BJ (cell line): ENCODE measurements at places on chromosomes 2 and 18.

DNA sequence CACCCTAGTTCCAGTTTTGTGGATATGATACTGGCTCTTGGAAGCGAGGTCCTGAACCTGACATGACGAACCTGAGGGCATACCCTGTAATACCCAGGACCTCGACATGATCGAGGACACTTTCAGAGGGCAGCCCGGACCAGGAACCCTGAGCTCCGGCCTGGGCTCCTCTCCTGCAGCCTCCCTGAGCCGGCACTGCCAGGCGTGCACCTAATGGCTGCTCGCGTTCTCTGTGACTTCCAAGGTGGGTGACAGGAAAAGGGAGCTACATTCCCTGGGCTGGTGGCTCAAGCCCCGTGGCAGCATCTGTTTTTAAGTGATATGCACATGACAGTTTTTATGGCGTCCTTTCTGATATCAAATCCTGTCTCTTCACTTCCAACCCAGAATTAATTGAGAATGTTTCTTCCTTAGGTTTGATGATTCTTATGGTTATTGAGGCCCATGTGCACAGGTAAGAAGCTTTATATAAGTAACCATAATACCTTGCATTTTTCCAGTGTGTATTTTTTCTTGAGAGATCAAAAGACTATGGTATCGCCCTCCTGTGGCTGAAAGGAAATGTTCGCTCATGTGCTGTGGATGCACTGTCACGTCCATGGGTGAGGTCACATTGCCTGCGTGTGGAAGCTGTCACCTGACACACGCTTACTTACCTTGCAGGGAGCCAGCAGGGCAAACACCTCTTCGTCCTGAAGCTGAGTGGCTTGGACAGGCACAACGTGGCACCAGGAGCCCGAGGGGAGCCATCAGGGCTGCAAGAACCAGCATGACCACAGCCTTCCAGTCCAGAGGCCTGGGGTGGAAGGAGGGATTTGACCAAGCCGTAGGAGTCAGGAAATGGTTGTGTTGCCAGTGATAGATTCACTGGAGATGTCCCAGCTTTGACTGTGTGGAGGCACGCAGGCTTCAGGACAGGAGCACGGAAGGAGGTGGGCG lies 367.4 kb upstream of the MYT1L start:
- no peak for DNase-seq

DNA sequence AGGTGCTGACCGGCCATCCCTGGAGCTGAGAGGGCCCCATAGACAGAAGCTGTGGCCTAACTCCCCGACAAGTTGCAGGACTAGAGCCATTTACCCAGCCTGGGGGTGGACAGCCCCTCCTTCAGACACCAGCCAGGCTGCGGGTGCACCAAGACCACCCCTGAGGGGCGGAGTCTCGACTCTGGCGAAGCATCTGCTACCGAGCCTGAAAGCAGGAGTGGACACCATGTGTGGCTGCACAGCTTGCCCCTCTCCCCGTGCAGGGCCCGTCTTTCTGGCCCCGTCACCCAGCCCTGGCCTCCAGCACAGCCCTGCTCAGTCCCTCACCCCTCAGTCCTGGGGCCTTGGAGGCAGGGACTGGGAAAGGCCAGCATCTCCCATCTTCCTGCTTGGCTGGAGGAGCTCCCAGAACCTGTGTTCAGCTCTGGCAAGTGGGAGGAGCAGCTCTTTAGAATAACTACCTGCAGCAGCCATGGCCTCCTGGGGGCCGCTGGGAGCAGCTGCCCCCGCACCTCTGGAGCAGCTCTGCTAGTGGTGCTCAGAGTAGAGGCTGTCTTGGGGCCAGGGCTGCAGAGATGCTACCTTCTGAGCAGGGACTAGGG lies 275.8 kb downstream of the NDUFA10 start:
- DNase-seq: no peak

DNA sequence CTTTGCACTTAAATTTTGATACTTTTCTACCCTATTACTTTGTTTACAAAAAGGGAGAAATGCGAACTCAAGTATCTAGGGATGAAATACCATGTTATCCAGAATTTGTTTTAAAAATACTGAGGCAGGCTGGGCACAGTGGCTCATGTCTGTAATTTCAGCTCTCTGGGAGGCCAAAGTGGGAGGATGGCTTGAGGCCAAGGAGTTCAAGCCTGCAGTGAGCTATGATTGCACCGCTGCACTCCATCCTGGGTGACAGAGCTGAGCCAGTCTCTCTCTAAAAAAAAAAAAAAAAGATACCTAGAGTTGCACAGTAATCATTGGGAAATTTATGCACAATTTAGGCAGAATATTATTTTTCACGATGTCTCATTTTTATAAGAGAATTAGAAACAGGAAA lies 12.4 kb upstream of the VAPA start:
- no peak for DNase-seq

DNA sequence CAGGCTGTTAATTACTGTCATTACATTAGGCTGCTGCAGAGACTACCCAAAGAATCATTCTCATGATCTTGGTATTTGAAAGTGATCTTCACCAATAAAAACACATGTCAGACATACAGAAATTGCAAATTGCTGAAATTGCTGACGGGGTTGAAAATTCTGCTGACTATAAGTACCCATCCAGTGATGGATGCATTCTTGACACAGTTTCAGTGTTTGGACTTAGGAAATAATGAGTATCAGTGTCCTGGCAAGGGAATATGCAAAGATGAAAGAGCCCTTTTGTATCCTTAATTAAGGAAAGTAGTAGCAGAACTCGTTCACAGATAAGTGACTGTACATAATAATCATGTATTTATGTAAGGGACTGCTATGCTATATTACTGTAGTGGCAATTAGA lies 221.1 kb upstream of the ATP5MC3 start:
- no peak for DNase-seq

DNA sequence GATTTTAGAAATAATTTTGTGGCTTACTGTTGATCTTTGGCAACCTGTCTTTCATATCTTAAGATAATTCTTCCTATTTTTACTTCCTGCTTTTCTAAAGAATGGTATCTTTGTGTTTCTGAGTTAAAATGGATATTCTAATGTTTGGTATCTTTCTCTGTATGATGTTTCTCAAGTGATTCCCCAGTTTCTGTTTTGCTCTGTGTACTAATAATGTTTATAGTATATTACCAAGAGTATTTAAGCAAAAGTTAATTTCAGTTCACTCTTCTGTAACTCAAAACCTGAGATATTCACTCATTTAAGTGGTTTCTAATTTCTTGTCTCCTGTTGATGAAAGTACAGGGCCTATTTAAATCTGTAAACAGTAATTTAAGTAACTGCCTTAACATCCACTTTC lies 58.3 kb downstream of the CCDC150 start:
- no peak for DNase-seq
